Stimulated activated CD4-positive, alpha-beta T cell treated with anti-CD3 and anti-CD28 coated beads, Interleukin-1b, Interleukin-23, amount 100 ng/mL, for 1 hour (primary cell): ENCODE measurements at places on chromosomes 11 and 22.

DNA sequence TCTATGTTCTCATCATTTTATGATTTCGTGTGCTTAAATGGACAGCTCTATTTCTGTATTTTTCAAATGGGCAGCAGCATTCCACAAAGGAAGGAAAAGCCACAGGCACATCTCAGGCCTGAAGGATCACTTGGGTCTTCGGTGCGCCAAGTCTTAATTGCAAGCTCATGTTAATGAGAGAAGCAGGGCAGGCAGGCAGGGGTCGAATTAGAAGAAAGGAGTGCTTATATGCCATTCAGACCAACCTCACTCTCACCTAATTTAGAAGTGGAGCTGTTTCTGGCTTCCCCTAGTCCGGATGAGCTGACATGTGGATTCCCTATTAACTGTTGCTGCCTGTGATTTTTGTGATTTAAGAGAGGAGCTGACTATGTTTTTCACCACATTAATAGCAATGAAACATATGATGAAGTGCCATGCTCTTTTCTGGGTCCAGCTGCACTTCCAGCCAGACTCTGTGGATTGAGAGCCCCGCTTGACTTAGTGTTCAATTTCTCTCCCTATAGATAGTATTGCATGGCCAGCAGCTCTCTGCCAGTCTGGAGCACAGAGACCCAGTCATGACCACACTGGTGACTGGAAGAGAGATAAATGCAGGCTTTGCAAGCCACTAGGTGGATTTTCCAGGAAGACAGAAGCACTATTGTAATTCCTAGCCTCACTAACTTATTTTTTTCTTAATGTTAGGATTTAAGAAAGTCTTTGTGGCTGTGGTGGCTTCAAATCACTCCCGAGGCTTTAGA lies 373.9 kb upstream of the FAT3 start:
- no peak for DNase-seq

DNA sequence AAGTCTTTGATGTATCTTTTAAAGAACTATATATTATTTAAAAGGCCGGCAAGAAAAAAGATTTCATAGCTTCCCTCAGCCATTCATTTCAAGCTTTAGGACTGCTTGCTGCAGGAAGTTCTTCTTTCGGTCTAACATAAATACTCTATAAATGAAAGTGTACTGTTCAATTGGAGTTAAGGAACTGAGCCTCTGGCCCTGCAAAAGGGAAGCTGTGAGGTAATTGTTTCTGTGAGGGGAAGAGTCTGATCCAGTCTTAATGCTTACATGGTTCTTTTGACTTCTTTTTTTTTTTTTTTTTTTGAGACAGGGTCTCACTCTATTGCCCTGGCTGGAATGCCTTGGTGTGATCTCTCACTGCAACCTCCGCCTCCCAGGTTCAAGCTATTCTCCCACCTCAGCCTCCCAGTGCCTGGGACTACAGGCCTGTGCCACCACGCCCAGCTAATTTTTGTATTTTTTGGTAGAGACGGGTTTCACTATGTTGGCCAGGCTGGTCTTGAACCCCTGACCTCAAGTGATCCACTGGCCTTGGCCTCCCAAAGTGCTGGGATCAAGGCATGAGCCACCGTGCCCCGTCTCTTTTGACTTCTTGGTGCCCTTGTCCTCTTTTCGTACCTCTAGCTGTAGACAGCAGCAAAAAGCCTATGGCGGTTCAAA lies 4.7 kb upstream of the TRIM29 start:
- no peak for DNase-seq

DNA sequence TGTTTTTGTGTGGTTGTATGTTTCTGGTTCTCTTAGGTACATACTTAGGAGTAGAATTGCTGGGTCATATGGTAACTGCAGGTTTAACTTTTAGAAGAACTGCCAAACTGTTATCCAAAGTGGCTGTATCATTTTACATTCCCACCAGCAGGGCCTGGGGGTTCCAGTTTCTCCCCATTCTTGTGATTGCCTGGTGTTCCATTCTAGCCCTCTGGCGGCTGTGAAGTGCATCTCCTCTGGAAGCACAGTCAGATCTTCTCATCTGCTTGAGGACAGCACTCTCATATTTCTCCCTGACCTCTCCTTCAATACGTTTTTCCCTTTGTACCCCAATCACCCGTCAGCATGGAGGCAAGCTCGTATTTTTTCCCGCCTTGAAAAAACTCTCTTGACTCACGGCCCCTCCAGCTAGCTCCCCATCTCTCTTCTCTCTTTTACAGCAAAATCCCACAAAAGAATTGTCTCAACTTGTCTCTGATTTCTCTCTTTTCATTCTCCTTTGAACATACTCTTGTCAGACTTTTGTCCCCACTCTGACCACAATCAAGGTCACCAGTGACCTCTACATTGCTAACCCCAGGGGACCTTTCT lies 56.8 kb upstream of the THY1 start:
- DNase-seq = no peak

GRCh38 chr11:72349053-72349452 lies 85.3 kb downstream of the CLPB start:
- DNase-seq = no peak

DNA sequence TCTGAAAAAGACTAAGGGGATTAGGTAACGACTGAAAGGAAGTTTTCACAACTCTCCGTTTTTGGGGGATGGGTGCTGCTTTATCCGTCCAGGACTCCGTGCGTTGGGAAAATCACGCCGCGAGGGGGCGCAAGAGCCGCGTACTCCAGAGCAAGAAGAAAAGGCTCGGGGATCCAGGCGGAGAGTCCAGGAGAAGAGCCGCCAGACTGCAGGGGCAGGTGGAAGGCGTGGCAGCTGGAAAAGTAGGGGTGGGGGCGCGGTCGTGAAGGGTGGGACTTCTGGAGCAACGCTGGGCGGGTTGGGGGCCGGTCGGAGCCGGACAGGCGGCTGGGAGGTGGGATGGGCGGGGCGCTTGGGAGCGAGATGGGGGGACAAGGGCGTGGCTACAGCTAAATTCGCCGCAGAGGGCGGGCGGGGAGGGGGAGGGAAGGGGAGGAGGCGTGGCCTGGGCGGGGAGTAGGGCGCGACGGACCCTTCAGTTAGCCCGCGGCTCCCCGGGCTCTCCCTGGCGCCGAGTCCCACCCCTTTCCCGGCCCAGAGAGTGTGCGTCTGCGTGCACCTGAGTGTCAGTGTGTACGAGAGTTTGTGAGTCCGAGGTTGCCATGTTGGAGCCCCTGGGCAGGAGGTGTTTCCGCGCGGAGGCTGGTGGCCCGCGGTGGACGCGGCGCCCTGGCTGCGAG lies 613 bp upstream of the ARHGEF17 start:
- peak; percentile 88 for DNase-seq
